Stimulated activated CD4-positive, alpha-beta T cell treated with anti-CD3 and anti-CD28 coated beads, TNF-alpha, amount 100 ng/mL, for 24 hours (primary cell): ENCODE measurements at places on chromosomes 13 and 19.
A peak's percentile ranks its signal among the peaks of the same experiment; 100 is the strongest.

GRCh38 chr19:44847144-44848035 lies 1.3 kb downstream of the NECTIN2 start:
- DNase-seq: no peak

- no peak for DNase-seq
Measured at GRCh38 chr13:111623208-111623607, 302.8 kb downstream of the TEX29 start.

- no peak for DNase-seq
Measured at GRCh38 chr13:102707467-102707866, 12.6 kb upstream of the METTL21C start.

GRCh38 chr19:3975144-3975543 lies 4.2 kb upstream of the DAPK3 start:
- DNase-seq: no peak

DNA sequence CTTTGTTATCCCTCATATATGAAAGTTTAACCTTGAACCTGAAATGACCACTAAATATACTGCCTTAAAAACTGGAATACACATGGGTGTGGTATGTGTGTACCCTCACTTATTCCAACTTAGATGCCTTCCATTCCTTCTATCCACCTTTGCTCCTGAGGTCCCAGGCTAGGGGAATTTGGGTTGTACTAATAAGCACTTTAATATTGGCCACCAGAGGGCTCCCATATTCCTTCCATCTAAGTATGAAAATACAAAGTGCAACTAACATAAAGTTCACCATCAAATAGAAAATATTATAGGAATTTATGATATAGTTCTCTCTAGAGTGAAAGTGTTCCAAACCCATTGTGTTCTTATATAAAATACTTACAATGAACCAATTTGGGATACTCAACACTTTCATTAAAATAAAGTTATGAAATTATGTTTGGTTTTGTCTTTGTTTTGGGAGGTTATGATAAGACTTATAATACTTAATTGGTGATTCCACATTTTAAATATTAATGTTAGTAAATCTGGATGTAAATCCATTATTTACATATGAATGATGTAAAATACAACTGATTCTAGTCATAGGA lies 62.3 kb downstream of the ITGBL1 start:
- DNase-seq: no peak

GRCh38 chr13:43647471-43647870 lies 139.3 kb downstream of the ENOX1 start:
- no peak for DNase-seq

DNA sequence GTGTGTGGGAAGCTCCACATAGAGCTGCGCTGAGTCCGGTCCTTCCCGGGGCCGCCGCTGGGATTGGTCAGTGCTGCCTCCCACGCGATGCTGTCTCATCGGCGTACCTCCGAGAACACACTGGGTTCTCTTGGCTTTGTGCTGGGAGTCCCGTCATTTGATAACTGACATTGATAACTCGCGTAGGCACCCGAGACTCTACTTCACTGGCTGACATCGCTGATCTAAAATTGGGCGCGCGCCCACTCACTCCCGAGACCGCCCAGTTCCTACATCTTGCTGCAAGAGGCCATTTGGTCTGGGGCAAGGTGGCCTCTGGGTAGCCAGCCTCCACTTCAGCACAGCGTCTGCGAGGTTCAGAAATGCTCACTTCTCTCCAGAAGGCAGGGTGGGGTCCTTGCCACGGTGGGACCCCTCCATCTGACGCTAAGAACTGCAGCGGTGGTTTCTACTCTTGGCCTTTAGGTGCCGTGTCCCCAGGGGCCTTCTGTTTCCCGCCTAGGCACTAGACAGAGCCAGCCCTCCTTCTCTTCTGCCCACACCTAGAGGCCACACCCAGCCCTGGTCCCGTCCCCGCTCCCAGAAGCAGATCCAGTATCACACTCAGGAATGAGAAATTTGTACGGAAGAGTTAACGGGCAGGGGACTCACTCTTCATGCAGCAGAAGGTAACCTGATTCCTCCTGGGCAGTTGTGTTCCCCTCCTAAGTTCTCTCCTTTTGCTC lies 40.7 kb upstream of the ATP11A start:
- no peak for DNase-seq

GRCh38 chr13:110228936-110229904 lies 77.7 kb downstream of the COL4A1 start:
- no peak for DNase-seq

DNA sequence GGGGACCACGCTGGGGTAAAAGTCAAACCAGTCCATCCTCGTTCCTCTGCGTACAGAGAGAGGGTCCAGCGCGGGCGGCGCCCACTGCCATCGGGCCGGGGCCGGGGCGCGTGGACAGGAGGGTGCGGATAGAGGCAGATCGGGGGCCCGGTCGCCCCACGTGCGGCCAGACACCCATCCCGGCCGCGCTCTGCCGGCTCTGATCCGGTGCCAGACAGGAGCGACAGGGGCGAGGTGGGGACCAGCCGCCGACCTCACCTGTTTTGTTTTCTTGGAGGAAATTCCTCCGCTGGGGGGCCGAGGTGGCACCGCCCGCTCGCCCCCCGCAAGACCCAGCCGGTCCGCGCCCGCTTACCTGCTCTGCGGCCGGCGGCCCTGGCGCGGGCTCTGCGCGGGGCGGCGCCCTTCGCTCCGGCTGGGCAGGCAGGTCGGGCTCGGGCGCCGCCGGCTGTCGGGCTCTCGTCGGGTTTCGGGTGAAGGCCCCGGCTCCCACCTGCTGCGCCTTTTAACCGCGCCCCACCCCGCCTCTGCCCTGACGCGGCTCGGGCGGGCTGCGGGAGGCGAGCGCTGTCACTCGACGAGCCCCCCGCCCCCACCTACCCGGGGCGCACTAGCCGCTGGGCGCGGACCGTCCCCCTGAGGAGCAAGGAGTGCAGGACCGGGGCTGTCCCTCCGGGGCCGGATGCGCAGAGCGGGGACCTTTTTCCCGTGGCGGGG lies at the start of gene GJB6:
Gene GJB6, minus strand, starts transcription at position 481 of the 717 bp plus-strand sequence. CDS start 8,839 bp downstream, outside the sequence.
- no peak for DNase-seq

DNA sequence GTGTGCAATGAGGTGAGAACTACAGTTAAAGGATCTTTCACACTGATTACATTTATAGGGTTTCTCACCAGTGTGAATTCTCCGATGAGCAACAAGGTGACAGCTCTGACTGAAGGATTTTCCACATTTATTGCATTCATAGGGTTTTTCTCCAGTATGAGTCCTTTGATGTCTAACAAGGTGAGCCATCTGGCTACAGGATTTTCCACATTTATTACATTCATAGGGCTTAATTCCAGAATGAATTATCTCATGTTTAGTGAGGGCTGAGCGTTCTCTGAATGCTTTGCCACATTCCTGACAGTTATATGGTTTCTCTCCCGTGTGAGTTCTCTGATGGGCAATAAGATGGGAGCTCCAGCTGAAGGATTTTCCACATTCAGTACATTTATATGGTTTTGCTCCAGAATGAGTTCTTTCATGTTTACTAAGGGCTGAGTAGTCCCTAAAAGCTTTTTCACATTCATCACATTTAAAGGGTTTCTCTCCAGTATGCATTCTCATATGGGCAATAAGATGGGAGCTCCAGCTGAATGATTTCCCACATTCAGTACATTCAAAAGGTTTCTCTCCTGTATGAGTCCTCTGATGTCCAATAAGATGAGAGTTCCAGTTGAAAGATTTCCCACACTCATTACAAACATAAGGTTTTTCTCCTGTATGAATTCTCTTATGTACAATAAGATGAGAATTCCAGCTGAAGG lies 4.4 kb upstream of the C19orf18 start:
- DNase-seq: no peak

DNA sequence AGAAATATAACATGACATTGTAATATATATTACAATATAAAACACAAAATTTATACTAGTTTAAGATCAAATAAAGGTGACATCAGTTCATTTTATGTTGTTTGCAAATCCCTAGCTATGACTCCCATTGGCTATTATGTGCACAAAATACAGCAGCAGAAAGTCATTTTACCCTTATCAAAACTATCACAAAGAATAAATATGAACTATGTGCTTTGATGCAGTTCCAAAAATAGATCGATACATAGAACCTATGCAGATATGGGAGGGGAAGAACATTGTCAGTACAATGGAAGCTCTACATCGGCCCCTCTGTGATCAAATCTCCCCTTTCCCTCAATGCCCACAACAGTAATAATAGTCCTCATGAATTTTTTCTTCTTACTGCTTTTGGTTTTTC lies 1038.1 kb upstream of the PCDH20 start:
- DNase-seq: no peak

DNA sequence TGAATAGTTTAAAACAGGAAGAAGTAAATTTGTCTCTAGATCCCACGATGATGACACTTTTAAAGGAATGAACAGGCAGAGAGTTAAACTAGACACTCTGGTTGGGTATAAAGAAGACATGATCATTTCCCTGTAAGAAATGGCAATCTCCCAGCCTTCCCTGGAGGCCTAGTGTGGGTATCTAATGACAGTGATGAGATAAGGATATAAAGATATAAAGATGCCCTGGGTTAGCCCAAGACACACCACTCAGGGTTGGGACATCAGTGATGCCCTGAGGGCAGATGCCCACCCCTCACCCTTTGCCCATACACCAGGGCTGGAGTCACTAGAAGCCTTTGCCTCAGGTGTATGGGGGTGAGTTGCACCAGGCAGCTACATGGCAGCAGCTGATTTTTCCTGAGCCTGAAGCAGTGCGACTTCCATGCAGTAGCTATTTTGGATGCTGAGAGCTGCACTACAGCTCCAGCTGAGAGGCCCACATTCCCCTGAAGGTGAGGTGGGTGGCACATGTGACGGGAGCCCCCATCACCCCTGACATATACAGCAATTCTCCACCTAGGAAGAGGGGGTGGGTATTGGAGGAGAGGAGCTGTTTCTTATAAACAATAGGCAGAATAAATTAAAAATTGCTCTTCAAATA lies 177.5 kb downstream of the NDFIP2 start:
- DNase-seq: no peak

GRCh38 chr19:46176116-46176860 lies 28.2 kb downstream of the IGFL2 start:
- no peak for DNase-seq

- DNase-seq: no peak
Measured at GRCh38 chr19:54432144-54432738, 16.8 kb upstream of the LENG8 start.

- no peak for DNase-seq
Measured at GRCh38 chr19:14648506-14648905, 26.1 kb downstream of the ADGRE3 start.

GRCh38 chr19:17405250-17406045 lies at the start of gene BST2:
BST2 (minus strand) TSS chr19:17405630; CDS start chr19:17405575, 55 bp downstream.
- DNase-seq: no peak

- no peak for DNase-seq
Measured at GRCh38 chr13:25302121-25302520, 696 bp downstream of the NUP58 start.

- no peak for DNase-seq
Measured at GRCh38 chr19:58010507-58010906, 7.9 kb upstream of the ZNF606 start.

- no peak for DNase-seq
Measured at GRCh38 chr19:49212016-49212701, 54.6 kb downstream of the TRPM4 start.

DNA sequence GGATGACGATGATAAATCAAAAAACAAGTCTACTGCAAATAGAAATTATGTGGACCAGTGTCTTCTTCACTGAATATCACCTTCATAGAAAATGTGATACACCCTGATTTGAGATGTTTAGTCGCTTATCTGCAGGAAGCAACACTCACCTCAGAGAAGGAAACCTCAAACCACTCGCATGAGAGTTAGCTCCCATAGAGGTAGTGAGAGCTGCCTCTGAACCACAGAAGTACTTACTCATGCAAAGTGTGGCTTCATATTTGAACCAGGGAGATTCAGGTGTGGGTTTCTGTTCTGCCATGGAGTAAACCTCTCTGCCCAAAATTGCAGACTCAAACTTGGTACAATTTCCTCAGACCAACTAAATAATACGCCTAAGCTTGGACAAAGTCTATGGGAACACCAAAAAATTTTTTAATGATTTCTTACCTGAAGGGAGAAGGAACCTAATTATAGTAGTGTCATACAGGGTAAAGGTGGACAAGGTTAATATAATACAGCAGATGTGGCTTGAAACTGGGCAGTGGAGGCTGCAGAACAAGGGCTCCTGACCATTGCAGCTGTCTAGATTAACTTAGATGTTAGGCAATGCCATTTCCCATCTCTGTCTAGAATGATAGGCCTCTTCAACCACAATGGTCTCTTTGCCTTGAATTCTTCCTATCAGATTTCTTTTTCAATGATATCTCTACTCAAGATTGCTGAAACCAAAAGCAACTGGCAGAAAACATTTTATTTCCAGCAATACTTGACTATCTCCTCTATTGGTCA lies 29.6 kb upstream of the RCBTB2 start:
- DNase-seq: peak; percentile 56

- no peak for DNase-seq
Measured at GRCh38 chr19:24054044-24054935, 32.7 kb upstream of the ZNF254 start.

- DNase-seq: no peak
Measured at GRCh38 chr19:57192993-57193392, 1.7 kb downstream of the ZNF264 start.

DNA sequence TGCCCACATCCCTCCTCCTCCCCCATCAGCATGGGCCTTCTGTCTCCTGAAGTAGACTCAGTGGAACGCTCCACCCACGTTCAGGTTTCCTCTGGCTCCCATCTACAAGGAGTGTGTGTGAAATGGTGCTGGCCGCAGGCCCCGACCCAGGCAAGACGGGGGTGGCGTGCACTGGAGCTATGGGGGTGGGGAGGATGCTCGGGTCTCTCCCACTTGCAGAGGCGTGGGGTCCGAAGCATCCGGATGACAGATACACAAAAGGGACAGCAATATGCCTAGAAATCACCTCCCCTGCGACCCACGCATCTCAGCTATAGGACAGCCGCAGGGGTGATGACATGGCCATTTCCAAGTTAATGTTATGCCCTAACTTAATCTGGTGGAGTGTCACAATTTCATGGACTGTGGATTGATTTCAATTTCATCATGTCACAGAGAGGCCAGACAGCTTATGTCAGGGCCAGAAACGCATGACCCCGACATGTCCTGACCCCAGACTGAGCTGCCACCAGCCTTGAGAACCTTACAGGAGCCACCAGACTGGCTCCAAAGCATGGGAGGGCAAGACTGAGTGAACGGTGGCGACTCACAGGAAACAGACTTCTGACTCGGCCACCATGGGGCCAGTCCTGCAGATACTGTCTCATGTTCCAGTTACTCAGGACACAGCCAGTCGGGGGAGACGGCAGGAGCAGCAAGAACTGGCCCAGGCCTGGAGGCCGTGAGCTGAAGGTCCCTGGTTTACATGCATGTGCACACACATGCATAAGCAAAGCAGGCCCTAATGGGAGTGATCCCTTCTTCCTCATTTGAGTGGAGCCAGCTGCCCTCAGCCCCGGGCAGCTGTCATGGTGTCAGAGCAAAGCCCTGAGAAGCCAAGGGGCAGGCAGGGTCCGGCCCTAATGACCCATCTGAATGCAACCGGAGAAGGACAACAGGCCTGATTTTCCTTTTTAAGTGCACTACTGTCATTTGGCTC lies 82.2 kb downstream of the SLC7A1 start:
- no peak for DNase-seq

GRCh38 chr13:66071608-66072007 lies 1158.5 kb downstream of the PCDH9 start:
- DNase-seq: no peak

- DNase-seq: peak; percentile 39
Measured at GRCh38 chr19:35332817-35333216, 3.8 kb downstream of the CD22 start.

GRCh38 chr19:15015946-15016542 lies 33.2 kb upstream of the CASP14 start:
- DNase-seq: no peak

GRCh38 chr19:53432088-53432661 lies 391 bp downstream of the ZNF761 start:
- no peak for DNase-seq
